Globus pallidus (tissue), 1 donor: ENCODE measurements at places on chromosomes 13 and 19.

DNA sequence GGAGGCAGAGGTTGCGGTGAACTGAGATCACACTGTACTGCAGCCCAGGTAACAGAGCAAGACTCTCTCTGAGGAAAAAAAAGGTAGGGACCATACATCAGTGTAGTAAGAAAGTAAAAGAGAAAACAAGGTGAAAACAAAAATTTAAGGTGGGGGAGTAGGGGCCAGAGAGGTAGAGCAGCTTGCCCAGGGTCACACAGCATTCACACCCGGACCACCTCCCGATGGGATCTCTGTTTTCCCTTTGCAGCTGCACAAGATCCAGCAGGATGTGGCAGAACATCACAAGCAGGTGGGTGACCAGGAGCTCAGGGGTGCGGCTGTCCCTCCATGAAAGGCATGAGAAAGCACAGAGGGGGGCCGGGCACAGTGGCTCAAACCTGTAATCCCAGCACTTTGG is 4.5 kb downstream of the TLE6 start:
- no peak for DNase-seq

- DNase-seq = no peak
Measured at GRCh38 chr13:47673009-47673850, 327.8 kb downstream of the SUCLA2 start.

DNA sequence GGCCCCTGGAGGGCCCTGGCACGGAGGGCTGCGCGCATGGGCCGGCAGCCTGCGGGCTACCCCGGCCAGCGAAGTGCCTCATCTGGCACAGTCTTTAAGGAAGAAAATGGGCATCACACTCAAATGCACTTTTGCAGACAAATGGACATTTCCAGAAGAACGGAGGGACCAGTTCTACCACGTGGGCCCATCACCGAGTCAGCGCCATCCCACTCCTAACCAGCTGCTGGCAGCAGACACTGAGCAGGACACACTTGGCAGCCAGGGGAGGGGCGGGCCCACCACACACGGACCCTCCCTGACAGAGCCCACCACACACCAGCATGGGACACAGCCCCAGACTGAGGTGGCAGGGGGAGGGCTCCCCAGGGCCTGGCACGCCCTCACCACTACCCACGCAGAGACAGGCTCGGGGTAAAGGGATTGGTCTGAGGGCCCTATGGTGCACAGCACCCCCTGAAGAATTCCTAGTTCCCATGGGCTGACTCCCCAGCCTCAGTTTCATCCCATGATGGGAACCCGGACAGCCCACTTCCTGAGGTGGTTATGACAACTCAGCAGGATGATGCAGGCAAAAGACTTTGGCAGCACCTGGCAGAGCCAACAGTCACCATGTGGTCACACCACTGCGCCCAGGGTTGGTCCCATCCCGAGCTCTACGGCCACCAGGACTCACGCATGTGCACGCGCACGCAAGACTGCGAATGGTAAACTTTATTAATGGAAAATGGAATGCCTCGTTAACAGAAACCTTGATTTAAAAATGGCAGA is 18.7 kb upstream of the TINCR start:
- DNase-seq = no peak

DNA sequence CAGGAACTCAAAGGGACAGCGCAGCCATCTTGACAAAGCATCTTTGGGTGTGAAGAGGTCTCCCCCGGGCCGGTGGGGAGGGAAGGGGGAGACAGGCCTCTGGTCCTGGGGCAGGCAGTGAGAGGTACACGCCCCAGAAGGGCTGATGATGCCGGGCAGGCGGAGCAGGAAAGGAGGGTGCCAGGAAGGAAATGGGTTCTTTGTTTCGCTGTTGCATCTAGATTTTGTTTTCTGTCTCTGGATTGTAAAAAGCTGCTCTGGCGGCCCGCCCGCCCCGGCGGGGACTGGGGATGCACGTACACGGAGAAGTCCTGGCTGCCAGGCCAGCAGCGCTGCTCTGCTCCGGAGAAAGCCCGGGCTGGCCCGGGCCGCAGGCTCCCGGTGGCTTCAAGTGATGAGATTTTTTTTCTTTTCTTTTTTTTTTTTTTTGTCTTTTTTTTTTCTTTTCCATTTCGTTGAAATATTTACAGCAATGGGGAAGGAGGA is 13.2 kb upstream of the ASF1B start:
- DNase-seq = peak; percentile 74

DNA sequence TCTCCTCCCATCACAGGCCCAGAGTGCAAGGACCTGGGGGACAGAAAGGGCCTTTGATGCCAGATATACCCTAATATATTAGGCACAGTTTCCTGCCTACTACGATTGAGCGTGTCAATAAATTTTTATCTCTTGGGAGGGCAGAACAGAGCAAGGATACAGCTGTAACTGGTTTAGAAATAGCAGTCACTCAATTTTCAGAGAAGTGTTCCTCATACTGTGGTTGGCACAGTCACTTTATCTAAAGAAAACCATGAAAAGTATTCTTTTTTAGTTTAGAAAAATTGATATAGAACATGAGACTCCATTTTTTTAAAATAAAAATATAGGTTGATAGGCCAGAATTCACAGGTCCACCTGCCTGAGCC is 460 bp upstream of the ZNF155 start:
- no peak for DNase-seq
